CD4-positive, alpha-beta T cell treated with Interleukin-1 beta for 1 hour (primary cell): ENCODE measurements at places on chromosomes 13 and 19.

- DNase-seq: no peak
Measured at GRCh38 chr19:52114691-52115090, 19.1 kb upstream of the ZNF841 start.

DNA sequence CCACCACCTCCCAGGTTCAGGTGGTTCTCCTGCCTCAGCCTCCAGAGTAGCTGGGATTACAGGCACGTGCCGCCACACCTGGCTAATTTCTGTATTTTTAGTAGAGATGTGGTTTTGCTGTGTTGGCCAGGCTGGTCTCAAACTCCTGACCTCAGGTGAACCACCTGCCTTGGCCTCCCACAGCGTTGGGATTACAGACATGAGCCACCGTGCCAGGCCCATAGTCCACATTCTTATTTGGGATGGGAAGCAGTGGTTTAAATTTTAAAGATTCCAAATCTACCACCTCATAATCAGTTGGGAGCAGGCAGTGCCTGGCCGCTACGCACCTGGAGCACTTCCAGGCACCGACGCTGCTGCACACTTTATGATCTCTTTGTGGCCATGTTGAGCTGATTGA lies 160.6 kb upstream of the SOX1 start:
- DNase-seq: no peak

DNA sequence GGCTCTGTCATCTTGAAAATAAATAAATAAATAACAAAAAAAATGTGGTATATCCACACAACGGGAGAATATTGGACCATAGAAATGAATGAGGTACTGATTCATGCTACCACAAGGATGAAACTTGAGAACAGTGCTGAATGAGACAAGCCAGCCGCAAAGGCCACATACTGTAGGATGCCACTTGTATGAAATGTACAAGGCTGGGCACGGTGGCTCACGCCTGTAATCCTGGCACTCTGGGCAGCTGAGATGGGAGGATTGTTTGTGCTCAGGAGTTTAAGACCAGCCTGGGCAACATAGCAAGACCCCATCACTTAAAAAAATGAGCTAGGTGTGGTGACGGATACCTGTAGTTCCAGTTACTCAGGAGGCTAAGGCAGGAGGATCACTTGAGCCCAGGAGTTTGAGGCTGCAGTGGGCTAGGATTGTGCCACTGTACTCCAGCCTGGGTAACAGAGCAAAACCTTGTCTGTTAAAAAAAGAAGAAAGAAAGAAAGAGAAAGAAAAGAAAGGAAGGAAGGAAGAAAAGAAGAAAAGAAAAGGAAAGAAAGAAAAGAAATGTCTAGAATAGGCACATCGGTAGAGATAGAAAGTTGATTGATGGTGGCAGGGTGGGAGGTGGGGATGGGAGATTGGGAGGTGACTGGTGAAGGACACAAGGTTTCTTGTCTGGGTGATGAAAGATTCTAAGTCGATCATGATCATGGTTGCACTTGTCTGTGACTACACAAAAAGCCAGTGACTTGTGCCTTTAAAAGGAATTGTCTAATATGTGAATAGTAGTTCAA lies 20.3 kb downstream of the HPN start:
- DNase-seq: no peak

GRCh38 chr13:112241288-112241687 lies 134.9 kb upstream of the SPACA7 start:
- no peak for DNase-seq

- DNase-seq: peak; percentile 10
Measured at GRCh38 chr19:3110126-3110825, 16.1 kb downstream of the GNA11 start.

- no peak for DNase-seq
Measured at GRCh38 chr13:66665991-66666390, 564.1 kb downstream of the PCDH9 start.

DNA sequence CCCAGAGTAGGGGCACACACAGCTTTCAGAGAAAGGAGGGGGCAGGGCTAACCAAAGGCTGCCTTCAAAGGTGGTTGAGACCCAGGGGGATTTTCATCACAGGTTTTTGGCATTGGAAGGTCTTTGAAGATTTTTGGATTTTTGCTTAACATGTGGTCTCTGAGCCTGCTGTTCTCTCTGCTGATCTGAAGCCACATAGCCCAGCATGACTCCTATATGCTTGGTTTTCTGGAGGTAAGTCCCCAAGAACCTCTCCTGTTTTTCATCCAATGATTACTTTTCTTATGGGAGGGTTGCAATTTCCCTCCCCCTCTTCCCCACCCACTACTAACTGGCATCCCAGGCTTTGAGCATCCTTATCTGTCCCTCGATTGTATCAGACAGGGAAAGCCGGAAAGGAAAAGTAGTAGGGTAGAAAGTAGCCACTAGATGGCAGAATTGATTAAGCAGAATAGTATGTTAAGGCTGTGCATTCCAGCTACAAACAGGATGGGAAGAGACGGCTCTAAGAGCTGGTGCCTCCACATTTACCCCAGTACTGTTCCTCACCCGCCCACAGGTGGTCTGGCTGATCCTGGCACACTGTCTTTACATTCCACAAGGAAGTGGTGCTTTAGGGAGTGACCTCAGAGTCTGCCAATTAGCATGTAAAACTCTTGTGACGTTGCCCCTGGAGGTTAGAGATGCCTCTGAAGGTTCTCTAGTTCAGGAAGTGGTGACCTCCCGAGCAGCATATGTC lies 218.9 kb upstream of the EDNRB start:
- peak; percentile 32 for DNase-seq

- DNase-seq: peak; percentile 74
Measured at GRCh38 chr19:53132141-53132991, at the start of gene ZNF415. Gene ZNF415 (minus strand): TSS chr19:53132910. CDS start chr19:53122676, 10,234 bp downstream.

GRCh38 chr19:44113784-44114390 lies 688 bp downstream of the ZNF225 start:
- no peak for DNase-seq

- peak; percentile 92 for DNase-seq
Measured at GRCh38 chr19:47273313-47274070, 1.2 kb upstream of the INAFM1 start.

DNA sequence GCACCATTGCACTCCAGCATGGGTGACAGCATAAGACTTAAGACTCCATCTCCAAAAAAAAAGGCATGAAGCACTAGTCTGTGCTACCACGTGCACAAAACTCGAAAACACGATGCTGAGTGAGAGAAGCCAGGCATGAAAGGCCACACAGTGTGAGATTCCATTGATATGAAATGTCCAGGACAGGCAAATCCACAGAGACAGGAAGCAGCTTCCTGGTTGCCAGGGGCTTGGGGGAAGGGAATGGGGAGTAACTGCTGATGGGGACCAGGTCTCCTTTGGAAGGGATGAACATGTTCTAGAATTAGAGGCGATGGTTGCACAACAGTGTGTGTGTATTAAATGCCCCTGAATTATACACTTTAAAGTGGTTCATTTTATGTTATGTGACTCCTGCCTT lies 15.9 kb upstream of the JUND start:
- DNase-seq: no peak

DNA sequence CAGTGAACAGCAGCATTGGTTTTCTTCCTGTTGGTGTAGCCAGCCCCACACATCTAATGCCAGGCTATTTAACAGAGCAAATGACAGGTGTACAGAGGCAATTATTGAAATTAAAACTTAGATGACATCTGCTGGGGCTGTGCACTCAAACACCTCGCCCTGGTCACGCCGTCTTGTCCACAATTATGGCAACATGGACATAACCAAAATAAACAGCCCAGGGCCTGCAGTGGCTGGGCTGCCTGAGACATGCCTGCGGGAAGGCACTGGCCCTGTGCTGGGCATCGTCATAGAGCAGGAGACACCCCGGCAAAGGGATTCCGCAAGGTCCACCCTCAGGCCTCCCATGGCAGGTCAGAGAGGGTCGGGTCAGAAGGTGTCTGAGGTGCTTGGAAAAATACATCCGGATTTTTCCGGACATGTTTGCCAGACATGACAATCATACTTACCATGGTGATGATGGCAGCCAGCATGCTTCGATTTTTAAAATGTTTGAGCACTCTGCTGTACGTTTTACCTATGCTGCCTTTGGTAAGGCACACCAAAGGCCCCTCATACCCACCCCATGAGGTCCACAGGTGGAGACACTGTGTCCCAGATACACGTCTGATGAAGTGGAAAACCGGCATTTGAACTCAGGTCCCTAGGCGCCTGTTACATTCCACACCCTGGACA lies 47.8 kb downstream of the TSHZ3 start:
- DNase-seq: no peak

DNA sequence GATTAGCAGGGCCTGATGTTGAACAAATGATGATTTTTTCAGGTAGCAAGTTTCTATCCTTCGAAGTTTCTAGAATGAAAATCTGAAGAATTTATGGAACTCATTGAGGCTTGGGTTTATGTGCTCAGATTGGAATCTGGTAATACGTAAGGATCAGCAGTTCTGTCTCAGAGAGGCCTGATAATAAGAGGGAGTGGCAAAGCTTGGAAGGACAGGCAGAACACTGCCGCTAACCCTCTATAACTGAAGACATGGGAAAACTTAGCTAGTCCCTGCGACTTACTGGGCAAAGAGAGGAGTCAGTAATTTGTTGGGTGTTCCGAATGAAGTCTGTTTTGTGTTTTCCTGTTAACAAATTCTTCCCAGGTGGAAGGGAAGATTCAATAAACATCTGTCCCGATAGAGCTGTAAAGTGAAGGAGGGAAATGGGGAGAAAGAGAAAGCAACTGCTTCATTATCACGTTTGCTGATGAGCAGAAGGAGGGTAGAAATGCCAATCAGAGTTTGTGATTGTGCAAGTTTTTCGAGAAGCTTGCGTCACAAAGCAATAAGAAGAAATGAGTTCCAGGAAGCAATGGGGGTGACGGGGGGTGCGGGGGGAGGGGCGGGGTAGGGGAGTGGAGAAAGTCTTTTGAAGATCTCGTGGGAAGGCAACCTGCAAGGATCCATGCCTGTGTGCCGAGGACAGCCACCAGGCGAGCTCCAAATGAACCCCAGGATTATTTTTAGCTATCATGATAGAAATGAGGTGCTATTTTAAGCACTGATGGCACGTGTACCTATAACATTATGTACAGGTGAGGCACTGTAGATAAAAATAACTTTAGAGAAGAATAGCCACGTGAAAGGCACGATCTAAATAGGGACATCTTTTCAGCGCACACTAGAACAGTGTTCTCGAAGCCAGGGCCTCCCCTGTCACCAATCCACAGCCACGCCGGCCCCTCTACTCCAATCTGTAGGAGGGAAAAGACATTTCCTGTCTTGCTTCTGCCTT lies 224.1 kb downstream of the FGF9 start:
- DNase-seq: no peak
